ENCODE measurements at places on chromosomes 12 and 14.

DNA sequence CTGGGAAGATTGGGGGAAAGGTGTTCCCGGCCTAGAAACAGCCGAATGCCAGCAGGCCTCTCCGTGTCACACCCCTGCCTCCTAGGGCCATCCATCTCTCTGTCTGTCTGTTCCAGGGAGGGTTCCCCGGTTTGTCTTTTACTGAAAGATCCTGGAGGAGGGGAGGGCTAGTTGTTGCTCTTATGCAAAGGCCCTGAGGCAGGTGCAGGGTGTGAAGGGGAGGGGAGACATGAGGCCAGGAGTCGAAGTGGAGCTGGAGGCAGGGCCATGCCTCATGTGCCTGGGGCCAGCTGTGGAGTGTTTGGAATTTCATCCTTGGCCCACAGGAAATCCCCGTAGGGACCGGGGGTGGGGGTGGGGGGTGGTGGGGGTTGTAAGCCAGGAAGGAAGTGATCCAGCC, 8.7 kb upstream of the RCOR1 start:
- DNase-seq: no peak

- no peak for DNase-seq
These were observed 47.8 kb upstream of the OR5AU1 start for GRCh38 chr14:21203470-21204166.

DNA sequence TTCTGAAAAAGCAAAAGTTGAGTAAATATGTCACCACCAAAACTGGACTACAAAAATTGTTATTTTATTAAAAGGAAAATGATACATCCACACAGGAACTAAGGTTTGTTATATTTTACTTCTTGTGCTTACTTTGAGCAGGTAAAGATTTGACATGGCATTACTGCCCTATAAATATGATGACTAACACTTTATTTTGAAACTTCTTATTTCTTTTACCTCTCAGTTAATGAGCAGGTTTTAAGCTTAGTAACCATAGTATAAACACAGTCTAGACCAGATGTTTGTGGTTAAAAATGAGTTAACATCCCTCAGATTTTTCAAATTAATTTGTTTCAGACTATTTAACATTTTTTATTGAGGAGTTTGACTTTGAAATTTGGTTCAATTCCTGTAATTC, 862.5 kb upstream of the USP15 start:
- no peak for DNase-seq

DNA sequence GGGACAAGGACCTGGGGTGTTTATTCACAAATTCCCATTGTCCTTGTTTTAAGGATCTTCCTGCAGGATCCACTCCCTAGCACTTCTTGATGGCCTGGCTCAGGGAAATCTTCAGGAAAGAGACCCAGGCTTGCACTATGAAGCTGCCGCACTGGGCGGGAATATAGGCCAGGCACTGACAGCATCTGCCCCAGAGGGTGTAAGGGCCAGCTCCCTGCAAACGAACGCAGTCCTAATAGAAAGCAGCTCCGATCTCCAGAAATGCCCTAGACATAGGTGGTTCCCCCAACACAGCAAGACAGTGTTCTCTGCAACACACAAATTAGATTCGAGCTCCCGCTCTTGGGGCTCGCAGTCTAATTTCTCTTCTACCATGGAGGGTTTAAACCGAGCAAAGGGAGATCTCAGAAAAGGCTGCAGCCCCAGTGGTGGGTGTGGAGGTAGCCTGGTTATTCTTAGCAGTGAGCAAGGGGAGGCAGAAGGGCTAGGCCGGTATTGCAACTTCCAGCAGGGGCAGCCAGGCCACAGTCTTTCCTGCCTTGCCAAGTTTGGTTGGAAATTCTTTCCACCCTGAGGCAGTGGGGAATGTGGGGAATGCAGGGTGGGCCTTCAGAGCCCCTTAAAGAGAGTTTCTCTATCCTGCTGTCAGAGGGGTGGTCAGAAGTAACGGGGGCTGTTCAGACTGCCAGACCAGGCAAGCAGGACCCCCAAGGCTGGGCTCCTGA, 16.1 kb upstream of the WSCD2 start:
- no peak for DNase-seq

DNA sequence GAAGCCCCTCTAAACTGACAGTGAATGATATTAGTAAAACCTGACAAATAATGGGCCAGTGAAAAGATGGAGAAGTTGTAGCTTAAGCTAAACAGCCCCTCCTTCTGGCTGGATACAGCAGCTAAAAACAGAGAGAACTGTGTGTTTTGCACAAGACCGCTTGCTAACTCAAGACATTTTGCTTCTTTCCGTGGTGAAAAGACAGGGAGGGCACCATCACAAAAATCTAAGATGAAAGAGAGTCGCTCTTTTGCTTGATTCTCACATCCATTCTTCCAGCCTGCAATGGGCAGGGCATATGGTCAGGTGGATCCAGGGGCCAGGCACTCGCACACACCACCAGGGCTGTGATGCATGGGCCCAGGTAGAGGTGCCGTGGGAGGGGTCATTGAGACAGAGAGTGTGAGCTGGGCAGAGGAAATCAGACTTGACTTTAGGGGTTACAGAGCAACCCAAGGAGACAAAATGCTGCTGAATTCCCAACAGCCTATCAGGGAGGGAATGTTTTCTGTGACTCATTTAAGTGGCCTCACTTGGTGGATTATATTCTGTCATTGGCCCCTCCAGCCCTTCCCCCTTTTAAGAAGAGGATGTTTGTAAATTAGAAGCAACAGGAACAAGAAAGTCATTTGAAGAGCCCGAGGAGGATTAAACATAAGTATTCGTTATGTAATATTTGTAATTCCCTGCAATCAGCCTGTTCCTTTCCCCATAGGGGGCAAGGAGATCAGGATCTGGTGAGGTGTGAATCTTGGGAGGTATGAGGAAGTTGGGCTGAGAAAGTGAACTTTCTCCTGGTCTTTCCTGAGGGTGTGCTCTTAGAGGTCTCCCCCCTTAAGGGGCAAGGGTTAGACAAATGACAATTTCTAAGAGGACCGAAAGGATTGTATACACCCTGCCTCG, 12.3 kb downstream of the EMP1 start:
- DNase-seq: peak; percentile 64

DNA sequence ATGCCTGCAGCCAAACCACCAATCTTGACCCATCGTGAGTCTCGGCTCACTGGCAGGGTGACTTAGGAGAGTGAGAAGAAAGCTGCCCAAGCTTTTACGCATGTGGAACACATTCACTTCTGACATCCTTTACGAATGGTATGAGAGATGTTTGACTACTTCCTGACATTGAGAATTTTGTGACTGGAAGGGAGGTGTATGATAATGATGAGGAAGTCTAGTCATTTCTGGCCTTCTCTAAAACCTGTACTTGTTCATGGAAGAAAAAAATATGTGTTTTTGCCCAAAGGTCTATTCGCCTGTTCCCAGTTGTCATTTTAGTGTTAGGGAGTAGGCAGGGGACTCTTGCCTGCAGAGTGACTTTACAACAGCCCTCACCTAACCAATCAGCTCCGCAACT, 227.2 kb upstream of the ATP2B1 start:
- no peak for DNase-seq

Measured in GM23248 (cell line).